ENCODE measurements at places on chromosomes 5 and 9. TPM values are rescaled to one million over a fixed set of nuclear protein-coding genes. Genes with fewer than 3 reads are reported as not detected.

Gene NXNL2
- total RNA-seq: 0.76 TPM

GRCh38 chr9:128580731-128581130, 28.3 kb downstream of the SPTAN1 start:
- no peak for DNase-seq

DNA sequence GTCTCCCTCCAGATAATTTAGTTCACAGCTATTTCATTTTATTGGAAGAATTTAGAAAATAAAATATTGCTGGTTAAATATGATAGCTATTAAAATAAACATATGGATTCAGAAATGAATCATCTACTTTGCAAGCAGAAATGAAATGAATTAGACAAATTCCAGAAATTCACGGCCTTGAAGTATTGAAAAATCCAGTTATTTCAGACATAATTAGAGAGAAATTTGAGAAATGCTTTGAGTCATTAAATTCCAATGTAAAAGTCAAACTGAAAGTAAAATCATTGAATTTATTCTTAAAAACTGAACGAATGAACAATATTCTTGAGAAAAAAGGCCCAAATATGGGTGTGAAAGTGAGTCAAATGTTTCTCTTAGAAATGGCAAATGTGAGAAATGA, 632.6 kb upstream of the EDIL3 start:
- DNase-seq: no peak

DNA sequence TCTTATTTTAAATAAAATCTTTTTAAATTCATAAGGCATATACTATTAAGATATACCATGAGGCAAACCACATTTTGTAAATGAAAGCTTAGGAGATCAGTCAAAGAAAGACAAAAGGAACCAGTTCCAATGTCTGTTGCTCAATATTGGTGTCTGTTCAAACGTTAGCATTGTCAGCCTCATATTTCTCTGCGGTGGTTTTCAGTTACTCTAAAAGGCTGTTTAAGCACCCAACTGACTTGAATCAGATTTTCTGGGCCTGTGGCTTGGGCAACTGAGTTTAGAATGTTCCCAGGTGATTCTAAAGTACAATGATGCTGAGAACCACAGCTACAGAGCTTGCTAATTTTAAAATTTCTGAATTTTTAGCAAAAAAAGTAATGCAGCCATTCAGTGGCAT, 166.3 kb upstream of the KIF2A start:
- DNase-seq: no peak

GRCh38 chr9:111272581-111272980, 57.4 kb downstream of the OR2K2 start:
- no peak for DNase-seq

DNA sequence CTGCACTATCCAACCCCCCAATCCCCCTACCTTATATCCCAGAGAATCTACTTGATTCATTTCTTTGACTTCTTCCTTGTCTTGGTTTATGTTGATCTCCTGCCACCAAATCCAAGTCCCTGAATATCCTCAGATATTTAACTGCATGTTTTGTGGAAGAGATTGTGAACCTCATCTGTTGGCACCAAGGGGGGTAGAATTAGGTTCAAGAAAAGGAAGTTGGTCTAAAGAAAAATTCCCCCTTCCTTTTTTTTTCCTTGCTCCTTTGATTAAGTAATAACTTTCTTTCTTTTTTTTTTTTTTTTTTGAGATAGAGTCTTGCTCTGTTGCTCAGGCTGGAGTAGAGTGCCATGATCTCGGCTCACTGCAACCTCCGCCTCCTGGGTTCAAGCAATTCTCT, 526 bp upstream of the CD14 start:
- DNase-seq: no peak
